ENCODE measurements at places on chromosomes 12 and 14.
A peak's percentile ranks its signal among the peaks of the same experiment; 100 is the strongest.

- DNase-seq: no peak
Measured at GRCh38 chr12:88726806-88727720, 146.8 kb upstream of the KITLG start.

DNA sequence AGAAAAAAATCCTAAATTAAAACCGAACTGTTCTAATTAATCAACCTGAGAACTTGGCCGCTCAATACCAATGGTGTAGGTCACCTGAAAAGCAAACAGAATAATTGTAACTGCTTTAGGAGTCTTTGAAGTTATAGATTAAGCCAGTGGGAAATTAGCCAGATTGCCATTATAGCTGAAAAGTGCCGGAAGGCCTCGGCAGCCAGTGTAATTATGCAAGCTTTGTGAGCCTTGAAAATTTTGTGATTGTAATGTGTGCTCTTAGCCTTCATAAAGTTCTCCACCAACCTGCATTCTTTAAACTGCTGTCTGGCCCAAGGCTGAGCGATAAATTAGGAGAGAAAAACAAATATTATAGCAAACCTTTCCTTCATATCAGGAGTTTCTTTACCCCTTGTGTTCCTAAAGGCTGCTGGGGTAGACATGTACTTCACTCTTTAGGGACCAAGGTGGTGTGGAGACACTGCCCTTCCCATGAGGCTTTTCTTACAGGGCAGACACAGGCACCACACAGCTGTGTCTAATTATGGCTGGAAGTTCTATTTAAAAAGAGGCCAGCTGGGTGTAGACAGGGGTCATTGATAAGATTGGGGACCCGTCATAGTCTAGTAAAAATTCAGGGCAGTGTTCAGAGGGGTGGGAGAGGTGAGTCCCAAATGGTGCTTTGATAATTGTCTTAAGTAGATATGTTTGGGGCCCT lies 991.2 kb downstream of the FLRT2 start:
- no peak for DNase-seq

DNA sequence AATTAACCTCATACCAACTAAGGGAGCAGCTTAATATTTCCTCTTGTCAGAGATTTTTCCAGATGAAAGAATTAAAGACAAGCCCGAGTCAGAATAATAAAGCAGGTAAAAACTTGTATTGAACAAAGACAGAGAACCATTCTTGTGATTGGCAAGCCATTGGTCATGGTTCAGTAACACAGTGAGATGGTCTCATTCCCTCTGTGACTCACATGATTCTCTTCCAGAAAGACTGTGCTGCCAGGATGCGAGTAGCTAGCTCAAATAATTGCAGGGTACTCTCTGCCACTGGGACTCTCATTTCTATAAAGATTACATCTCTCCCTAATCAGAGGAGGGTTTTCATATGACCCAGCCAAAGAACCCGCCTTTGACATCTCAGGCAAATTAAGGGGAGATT lies 179.4 kb downstream of the PHLDA1 start:
- DNase-seq: no peak

- no peak for DNase-seq
Measured at GRCh38 chr12:82027612-82028011, 268.5 kb upstream of the PPFIA2 start.

GRCh38 chr14:24609655-24610344 lies at the start of gene GZMH:
Gene GZMH (minus strand): TSS chr14:24609685. CDS start chr14:24609613, 72 bp downstream.
- DNase-seq: no peak

DNA sequence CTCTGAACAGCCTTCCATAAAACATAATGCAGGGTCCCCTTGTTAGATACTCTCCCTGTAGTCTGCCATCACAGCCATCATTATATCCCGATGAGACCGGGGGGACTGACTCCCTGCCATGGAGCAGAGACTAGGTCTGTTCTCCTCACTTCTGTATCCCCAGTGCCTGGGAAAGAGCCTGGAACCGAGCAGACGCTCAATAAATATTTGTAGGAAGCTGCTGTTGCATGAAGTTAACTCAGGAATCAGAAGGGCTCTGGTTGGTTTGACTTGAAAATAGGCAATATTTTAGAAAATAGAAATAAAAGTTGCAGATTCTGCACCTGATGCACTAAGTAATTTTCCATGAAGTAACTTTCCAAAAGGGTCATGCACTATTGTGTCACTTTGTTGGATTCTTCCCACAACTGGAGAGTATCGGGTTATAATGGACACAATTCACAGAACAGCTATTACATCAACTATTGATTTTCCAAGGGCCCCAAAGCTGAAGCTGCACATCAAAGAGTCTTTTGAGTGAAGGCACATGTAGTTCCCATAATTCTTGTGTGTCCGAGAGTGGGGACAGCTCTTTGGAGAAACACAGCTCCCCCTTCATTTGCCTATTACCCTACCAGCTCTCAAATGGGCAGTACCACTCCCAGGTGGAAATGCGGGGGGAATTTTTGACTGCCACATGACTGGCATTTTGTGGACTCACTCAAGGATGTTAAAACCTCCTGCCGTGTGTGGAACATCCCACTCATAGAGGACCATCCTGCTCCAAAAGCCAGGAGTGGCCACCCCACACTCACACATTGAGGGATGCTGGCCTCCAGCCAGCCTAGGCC lies 18.8 kb downstream of the CLMN start:
- no peak for DNase-seq

GRCh38 chr12:18580291-18580690 lies 157.5 kb downstream of the PLCZ1 start:
- no peak for DNase-seq

- DNase-seq: peak; percentile 96
Measured at GRCh38 chr12:94707892-94708291, 57.5 kb upstream of the TMCC3 start.

DNA sequence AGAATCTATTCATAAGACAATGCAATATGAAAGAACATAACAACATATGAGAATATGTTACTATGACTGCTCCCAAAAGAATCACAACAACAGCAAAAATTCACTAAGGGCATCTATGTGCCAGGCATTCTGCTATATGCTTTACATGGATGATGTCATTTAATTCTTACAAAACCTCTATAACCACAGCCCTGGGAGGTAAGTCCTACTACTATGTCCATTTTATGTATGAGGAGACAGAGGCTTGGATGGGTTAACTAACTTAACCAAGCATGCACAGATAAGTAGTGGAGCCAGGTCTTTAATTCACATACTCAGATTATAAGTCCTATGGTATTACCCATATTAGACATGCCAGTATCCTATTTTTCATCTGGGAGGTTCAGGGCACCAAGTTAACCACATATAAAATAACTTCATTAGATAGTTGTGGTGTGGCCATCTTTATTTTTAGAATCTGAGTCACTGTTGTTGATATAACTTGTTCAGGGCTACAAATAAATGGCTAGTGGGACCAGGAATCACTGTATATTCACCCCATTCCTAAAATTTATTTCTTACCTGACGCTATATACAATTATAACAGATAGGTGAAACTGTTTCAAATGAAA lies 33.2 kb upstream of the RAD51AP1 start:
- peak; percentile 53 for DNase-seq

GRCh38 chr14:61077437-61077836 lies 96.4 kb downstream of the SLC38A6 start:
- DNase-seq: no peak

GRCh38 chr12:112049351-112049750 lies 36.1 kb downstream of the ERP29 start:
- no peak for DNase-seq

- DNase-seq: peak; percentile 54
Measured at GRCh38 chr12:23954332-23954731, 4.9 kb upstream of the SOX5 start.

- no peak for DNase-seq
Measured at GRCh38 chr14:38138473-38139138, 69.1 kb upstream of the SSTR1 start.

GRCh38 chr12:40248034-40248433 lies 23.2 kb downstream of the LRRK2 start:
- no peak for DNase-seq

- DNase-seq: no peak
Measured at GRCh38 chr14:47567273-47567672, 108.1 kb downstream of the MDGA2 start.

- no peak for DNase-seq
Measured at GRCh38 chr12:13911756-13912554, 69.4 kb downstream of the GRIN2B start.

DNA sequence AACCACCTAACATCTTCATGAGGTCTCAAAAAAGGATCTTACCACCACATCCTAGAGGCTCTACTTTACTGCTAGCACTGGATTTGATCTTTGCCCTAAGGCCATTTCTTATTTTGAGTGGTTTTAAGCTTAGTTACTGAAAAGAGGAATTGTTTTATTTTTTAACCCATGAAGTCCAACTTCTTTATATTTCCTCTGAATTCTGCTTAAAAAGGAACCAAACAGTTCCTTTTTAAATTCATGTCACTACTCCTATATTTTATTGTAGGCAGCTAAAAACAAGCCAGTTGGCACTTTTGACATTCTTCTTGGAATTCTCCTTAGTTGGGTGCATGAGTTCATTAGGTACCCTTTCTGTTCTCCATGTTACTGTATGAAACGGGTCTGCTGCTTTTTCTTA lies 76.4 kb downstream of the FGD4 start:
- DNase-seq: no peak

DNA sequence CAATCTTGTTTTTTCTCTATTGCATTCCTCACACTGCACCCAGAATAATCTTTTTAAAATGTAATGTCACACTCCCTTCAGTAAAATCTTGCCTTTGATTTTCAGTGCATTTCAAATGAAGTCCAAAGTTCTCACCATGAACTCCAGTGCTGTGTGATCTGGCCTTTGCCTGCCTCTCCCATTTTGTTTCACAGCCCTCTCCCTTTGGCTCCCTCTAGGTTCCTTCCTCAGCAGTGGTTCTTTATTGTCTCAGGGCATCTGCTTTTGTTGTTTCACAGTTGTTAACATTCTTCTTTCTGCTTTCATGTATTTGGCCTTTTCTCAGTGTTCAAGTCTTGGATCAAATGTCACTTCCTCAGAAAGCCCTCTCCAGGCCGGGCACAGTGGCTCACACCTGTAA lies 84.5 kb upstream of the AMN1 start:
- DNase-seq: peak; percentile 31

- no peak for DNase-seq
Measured at GRCh38 chr12:85956081-85956480, 82.0 kb downstream of the NTS start.

- DNase-seq: peak; percentile 83
Measured at GRCh38 chr12:101414533-101415119, 7.1 kb upstream of the ARL1 start.

- no peak for DNase-seq
Measured at GRCh38 chr12:12982331-12982730, 17.7 kb downstream of the HEBP1 start.

- no peak for DNase-seq
Measured at GRCh38 chr14:50821510-50822464, 9.2 kb downstream of the NIN start.

DNA sequence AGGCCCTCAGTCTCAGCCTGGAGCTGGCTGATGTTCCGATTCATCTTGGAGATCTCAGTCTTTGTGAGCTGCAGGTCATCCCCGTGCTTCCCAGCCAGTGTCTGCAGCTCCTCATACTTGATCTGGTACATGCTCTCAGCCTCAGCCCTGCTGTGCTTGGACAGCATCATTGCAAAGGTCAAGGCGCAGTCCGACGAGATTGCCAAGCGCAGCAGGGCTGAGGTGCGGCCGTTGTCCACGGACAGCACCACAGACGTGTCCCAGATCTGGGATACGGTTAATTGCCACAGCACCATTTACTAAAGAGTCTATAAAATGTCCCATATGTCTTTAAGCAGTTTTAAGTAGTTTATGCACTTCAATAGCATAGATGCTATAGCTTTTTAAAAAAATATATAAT lies 965.7 kb downstream of the FSCB start:
- no peak for DNase-seq

- DNase-seq: peak; percentile 18
Measured at GRCh38 chr12:7497661-7498060, 5.9 kb downstream of the CD163 start.

DNA sequence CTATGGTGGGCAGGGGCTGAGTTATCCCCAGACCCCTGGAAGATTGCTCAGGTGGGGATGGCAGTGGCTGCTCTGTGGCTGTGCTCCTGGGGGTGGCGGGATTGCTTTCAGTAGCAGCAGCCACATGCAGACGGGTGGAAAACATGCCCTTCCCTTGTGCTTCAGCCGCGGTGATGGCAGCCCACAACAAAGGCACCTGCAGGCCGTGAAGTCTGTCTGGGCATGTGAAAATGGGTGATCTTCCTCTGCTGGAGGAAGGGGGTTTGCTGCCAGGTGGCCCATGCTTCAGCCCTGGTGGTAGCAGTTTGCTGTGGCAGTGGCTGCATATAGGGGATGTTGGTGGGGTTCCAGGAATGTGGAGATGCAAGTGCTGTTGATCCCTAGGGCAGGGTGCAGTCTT lies 326.2 kb upstream of the RGS6 start:
- no peak for DNase-seq

DNA sequence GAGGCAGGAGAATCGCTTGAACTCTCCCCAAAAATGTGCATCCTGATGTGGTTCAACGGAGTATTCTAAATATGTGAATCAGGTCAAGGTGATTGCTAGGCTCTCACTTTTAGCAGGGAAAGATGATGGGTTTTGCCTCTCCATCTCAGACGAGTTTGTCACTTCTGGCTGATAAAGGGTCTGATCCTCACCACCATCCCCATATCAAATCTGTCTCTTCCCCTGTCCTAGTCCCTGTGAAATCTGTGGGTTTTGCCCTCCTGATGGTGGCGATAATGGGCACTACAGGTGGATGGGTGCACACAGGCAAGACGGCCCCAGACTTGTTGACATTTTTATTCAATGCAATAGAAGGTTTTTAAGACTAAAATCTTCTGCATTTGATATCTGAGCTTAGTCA lies 384.6 kb downstream of the GLT1D1 start:
- no peak for DNase-seq

DNA sequence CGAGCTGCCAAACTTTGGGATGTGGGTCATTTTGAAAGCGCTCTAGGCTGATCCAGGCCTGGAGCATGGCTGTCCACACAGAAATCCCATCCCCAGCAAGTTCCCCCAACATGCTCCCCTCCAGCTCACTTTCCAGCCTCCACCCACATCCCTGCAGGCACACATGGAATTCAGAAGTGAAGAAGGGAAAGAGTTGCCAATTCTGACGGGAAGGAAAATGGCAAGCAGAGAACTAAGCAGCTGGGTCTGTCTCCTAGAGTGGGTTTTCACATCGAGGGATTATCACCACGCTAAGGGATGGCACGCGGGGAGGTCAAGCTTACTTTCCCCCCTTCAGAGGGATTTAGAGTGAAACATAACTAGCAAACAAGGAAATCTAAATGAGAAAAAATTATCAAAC lies 142.3 kb downstream of the RIMBP2 start:
- DNase-seq: no peak

GRCh38 chr14:66634876-66635275 lies 126.9 kb downstream of the GPHN start:
- DNase-seq: peak; percentile 46

DNA sequence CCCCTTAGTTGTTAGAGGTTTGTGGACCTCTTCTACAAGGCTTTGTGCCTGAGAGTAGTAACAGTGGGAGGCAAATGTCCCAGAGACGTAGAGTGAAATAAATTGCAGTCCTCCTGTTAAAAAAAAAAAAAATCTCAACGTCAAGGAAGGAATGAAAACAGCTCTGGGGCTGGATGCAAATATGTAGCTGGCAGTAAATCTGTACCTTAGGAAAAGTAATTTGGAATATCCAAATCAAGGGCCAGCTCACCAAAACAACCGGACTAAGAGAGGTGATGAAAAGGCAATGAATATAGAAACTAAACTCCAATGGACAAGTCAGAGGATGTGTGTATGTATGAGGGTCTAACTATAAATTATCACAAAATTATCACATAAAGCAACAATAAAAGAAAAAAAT lies 27.0 kb downstream of the SINHCAF start:
- DNase-seq: no peak
